Left forelimb (tissue), 1 donor: ENCODE measurements at places on chromosomes 7 and 10.

DNA sequence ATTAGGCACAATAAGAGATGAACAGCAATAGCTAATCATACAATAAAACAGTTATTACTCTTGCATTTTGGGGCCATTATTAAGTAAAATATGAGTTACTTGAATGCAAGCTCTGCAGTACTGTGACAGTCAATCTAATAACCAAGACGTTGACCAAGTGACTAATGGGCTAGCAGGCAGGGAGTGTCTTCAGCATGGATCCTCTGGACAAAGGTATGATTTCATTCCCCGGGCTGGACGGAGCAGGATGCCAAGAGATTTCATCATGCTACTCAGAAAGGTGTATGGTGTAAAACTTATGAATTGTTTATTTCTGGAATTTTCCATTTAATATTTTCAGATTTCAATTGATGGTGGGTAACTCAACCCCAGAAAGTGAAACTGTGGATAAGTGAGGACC, 80.9 kb downstream of the SHH start:
- DNase-seq, result no peak

DNA sequence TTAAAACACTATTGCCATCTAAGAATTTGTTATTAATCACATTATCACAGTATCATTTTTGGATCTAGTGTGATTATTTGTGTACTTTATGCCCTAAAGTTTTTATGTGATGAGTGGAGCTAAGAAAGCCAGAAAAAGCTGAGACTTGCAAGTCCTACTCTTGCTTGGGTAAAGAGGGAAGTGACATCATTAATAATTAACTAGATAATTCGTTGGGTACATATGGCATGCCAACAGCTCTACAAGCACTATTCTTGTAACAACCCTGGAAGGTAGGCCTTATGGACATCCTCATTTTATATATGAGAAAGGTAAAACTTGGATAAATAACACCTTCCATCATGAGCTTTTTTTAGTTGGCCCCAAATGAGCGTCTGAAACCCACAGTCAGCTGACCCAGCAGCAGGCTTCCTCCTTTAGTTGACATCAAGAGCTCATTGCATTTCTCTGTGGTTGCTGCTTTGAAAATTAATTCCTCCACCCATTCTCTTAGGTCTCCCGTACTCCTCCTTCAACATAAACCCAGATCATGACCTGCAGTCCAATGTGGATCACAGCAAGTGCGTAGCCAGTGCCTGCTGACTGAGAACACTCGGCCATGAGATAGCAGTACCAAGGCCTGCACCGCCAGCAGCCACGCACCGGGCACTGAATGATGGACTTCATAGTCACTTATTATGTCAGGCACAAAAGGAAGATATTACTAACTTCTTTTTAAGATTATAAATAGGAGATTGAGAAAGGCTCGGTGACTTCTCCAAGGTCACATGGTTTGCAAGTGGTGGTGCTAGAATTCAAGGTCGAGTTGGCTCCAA, 292.0 kb upstream of the AOAH start:
- no peak for DNase-seq

DNA sequence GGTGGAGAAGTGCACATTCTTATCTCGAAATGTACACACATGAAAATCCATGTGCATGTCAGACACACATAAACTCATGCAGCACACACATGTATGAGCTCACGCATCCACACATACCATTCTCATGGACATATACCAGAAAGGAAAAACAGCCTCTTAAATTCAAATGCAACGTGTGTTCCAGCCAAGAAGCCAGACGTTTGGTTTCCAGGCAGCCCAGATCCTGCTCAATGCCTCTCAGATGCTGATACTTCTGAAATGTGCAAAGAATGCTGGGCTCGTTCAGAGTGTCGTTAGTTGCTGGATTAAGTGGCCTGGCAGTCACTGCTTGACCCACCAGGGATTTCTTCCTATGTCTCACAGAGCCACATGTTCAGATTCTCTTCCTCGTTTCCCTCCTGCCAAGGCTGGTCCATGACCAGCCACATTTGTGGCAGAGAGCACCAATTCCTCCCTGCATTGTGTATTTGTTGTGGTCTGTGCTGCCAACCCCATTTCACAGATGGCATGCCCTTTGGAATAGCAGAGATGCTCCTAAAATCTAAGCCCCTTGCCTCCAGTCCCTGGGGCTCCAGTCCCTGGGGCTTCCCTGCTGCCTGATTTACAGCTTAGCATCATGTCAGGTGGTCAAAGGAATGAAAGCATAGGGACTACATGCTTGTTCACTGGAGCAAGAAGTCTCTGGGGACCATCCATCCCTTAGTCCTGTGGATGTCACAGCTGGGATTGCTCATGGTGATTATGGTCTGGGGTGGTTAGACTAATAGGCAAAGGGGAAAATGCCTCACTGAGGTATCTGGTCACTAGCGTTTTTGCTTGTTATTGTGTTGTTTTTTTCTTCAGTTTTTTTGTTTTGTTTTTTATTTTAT, 426.6 kb downstream of the PLXNA4 start:
- no peak for DNase-seq

DNA sequence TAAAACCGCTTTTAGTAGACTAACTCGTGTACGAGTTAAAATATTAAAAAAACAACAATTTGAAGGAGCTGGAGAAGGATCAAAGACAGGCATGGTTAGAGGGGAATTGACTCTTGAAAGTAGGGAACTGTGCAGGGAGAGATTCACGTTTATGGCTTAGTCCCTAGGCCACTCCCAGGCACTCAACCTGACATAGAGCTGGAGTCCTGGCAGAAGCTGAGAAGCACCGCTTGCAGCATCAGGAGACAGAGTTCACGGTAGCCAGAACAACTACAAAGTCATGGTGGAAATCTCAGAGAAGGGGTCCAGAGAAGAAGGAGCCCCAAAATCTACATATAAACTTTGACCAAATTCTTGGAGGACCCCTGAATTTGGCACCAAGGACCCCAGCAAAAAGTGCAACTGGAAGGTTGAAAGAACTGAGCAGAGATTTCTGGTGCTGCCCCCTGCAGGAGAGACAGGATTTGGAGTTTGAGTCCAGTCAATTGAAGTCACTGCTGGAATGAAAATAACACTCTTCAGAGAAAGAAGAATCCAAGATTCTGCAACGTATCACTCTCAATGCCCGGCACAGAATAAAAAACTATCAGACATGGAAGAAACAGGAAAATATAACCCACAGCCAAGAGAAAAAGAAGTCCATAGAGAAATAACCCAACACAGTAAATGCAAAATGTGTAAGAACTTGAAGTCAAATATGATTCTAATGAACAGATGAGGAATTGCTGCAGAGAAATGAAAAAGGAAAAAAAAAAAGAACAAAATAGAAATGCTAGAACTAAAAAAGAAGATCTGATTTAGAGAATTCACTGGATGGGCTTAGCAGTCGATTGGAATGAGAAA, 493.3 kb upstream of the PODXL start:
- no peak for DNase-seq

GRCh38 chr10:62815381-62816075, 638 bp downstream of the EGR2 start:
- DNase-seq, result no peak

DNA sequence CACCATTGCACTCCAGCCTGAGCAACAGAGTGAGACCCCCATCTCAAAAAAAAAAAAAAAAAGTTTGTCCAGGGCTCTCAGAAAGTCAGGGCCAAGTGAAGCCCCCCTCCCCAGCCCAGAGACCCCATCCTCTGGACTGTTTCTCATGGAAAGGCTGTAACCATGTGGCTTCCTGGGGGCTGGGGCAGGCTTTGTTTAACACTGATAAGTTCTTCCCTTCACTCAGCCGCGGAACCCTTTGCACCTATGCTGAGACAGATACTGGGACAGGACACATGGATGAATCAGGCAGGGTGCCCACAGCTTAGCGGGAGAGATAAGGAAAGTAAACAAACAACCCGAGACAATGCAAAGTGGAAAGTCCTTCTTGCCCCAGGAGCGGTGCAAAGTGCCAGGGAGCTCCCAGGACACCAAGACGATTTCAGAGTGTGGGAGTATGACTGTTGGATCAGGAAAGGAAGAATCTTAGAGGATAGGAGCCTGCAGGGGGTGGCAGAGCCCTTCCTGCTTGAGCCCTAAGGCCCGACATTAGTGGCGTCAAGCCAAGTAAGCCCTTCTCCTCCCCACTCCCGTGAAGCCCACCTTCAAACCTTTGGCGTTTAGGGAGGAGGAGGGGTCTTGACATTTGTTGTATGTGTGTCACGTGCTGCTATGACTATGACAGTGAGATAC, 11.6 kb downstream of the MLXIPL start:
- no peak for DNase-seq

DNA sequence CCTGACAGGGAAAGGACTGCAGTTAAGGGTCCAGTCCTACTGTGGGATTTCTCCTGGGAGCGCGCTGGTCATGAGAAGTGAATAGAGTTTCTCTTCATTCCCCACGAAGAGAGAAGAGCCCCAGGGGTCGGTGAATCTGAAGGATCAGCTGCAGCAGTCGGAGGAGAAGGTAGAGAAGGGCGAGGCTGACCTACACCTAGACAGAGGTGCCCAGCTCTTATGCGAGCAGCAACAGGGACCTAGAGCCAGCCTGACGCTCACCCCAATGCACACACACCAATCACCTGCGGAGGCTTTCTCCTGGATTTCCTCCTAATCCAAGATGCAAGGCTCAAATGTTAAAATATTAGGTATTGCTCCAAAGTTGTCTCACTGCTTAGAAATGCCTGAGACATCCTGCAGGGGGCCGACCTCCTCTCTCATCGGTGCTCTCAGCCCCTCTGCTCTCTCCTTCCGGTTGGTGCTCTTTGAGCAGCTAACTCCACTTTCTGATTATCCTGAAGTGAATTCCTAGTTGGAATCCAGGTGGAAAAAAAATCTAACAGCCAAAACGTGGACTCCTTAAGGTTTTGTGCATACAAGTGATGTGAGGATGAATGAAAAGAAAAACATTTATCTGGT, 176.4 kb downstream of the AHR start:
- DNase-seq, result no peak

DNA sequence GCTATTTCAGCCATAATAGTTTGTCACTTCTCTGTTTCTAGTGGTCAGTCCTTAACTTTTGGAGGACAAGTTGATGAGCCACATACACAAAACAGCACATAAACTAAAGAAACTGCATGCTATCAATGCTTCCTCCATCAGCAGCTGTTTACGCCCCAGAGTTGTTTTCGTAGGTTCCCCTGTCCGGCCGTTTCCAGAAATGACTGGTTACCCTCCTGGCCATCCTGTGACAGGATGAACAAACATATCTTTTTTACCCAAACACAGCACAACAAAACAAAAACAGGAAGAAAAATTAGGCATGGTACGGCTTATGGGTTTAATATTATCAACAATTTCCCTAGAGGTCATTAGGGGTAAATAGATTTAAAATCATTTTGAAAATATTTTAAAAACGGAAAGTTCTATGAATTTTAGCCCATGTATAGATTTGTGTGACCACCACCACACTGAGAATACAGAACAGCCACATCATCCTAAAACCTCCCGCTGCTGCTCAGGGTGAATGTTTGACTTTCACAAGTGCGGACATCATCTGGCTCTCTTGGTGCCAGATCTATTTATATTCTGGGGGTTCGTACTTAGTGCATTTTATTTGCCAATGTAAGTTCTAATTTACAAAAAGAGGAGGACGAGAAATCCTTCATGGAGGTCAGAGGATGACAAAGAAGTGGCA, 74.8 kb downstream of the HIPK2 start:
- DNase-seq, result no peak

DNA sequence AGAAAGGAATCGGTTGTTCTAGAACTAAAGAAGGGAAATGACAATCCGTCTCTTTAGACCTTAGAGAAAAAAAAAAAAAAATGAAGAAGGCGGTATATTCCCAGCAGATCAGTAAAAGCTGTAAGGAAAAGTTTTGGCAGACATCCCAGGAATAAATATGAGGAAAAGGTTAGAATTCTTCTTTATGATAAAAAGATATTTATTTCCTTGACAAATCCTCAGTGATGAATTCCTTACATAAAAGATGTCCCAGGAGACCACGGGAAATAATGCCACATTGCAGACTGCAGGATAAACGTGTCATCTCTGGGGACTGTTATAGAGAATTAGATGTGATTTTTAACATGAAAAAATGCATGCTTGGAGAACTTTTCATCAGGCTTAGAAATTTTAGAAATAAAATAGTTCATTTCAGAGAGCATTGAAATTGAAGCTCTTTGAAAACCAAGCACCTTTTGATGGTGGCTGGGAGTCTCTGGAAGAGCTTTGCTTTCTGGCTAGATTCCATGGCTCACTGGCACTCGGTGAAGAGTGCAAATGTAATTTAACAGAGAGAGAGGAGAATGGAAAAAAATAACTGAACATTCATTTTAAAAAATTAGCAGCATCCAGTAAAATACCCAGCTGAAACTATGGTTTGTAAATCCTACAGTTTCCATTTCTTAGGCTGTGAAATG, 98.2 kb downstream of the PRPF18 start:
- DNase-seq, result no peak

DNA sequence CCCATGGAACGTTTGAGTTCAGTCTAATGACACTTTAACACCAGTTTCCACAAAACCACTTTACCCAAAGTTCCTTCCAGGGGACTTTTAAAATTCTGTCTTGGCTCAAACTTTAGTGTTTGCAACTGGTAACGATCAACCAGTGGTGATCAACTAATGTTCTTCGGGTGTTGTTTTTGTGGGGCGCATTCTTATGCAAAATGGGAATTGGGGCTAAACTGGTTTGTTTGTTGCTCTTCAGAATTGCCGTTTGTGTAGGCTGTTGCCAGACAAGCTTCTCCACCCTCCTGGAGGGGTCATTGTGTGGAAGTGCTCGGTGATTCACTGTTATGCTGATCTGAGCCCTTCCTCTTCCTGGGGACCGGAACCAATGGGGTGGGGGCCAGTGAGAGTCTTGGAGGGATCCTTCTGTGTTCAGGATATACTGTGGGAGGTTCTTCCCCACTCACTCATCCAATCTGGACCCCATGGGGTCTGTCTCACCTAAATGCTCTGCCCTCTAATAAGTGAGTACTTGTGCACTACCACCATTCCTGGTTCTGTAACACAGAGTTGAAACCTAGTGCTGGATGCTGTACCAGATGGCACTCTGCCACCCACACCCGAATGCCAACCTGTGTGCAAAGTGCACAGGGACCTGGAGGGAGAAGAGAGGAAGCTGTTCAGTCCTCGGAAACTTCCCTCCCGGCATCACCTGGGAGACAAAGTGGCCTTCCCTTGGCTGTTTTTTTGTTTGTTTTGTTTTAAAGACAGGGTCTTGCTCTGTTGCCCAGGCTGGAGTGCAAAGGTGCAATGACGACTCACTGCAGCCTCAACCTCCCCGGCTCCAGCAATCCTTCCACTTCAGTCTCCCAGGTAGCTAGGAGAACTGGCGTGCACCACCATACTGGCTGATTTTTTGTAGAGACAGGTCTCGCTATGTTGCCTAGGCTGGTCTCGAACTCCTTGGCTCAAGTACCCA, 2.1 kb downstream of the NFE2L3 start:
- no peak for DNase-seq

DNA sequence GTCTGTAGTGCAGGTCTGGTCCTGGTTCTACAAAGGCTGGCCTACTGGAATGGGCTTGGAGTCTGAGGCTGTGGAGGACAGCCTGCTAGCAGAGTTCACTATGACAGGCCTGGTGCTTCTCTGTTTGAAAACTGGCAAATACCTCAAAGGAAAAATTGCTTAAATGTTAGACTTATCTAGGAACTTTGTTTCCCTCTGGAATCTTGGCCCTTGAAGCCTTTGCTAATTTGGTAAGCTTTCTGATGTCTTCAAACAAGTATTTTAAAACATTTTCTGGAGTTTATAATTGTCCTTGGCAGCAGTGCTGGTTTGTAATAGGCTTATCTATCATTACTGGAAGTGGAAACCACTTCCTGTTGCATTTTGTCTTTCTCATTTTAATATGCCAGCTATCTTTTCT, 139.7 kb downstream of the TMEM26 start:
- no peak for DNase-seq

GRCh38 chr10:89591111-89591795, 53.8 kb downstream of the PANK1 start:
- DNase-seq, result no peak

GRCh38 chr7:93910076-93910994, 4.0 kb downstream of the GNGT1 start:
- DNase-seq, result no peak
